ENCODE measurements at places on chromosomes 7 and 10. TPM values are rescaled to one million over a fixed set of nuclear protein-coding genes. Genes with fewer than 3 reads are reported as not detected.

Gene ASZ1
- total RNA-seq: not detected

DNA sequence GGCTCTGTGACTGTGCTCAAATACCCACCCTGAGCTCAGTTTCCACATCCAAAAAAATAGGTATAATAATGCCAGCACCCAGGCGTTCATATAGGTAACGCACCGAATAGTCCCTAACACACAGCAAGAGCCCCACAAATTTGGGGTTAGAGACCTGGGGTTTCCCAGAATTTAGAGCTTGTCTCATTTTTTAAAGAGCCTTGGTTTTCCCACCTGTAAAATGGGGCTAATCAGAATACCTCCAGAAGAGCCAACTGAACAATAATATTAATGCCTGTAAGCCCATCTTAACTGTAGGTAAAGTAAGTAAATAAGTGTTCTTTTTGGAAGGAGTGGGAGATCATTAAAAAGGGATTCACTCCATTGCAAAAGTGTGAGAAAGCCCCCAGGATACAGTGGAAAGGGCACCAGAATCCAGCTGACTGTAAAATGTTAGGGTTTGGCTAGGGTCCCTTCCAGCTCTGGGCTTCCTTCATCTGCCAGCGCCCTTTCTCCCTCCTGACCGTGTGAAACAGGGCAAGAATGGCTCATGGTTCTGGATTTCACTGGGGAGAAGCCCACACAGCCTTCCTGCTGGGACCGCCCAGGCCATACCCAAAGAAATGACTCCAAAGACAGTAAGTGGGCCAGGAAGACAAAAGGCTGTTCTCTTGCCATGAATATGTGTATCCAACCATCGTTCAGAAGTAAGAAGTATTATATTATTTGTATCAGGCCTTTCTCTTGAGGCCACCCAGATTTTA, 2.1 kb downstream of the MTURN start:
- DNase-seq: no peak

DNA sequence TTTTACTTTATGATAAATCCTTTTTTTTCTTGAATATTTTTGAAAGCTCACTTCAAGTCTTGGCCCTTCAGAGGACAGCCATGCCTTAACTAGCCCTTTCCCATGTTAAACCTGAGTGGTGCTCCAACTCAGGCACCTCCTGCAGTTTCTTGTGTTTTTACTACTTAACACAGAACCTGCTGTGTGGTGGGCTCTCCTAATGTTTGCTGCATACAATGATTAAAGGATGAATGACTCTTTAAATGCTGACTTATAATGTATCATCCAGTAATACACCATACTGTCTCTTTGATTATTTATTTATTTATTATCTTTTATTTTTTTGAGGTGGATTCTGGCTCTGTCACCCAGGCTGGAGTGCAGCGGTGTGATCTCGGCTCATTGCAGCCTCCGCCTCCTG, 179.4 kb downstream of the SEMA3E start:
- DNase-seq: no peak

DNA sequence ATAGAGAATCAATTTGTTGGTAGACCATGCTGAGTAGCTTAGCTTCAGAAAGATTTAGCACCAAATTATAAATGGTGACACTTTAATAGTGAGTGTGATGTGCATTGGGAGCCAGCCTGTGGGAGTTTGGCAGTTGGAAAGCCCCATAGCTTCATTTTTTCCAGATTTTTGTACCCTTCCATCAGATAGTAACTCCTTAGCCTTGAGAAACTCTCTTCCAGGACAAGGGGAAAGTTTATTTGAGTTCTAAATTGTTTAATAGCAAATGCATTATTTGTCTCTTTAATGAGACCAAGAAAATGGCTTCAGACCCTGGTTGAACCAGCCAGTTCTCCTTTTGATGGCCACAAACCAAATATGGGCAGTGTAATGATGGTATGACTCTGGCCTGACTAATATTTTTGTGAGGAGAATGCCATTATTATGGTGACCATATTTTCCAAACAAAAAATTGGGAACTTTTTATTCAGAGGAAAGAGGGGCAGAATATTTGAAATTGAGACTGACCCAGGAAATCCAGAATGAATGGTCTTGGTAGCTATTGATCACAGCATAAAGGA, 49.8 kb downstream of the PLCE1 start:
- no peak for DNase-seq

DNA sequence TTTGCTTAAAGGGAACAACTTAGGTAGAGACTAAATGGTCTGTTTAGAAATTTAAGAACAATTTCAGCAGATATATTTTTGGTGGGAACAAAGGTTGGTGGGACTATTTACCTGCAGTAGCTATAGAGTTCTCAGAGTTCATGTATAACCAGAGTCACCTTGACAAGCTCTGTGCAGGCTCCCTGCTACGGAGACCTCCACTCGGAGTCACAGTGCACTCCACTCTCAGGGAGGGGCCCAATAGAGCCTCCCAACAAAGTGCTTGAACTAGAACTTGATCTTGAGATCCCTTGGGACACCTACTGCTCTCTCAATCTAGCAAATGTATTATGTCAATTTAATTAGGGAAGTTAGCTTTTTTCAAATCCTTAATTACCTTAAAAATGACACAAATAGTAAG, 2.3 kb downstream of the MYPN start:
- DNase-seq: no peak

- DNase-seq: no peak
Measured at GRCh38 chr7:108285778-108286177, 155.6 kb upstream of the LAMB4 start.
